ENCODE measurements at places on chromosomes 1 and 21.

- DNase-seq, result peak; percentile 86
Observed at GRCh38 chr1:17588048-17588871, 48.8 kb downstream of the ARHGEF10L start.

DNA sequence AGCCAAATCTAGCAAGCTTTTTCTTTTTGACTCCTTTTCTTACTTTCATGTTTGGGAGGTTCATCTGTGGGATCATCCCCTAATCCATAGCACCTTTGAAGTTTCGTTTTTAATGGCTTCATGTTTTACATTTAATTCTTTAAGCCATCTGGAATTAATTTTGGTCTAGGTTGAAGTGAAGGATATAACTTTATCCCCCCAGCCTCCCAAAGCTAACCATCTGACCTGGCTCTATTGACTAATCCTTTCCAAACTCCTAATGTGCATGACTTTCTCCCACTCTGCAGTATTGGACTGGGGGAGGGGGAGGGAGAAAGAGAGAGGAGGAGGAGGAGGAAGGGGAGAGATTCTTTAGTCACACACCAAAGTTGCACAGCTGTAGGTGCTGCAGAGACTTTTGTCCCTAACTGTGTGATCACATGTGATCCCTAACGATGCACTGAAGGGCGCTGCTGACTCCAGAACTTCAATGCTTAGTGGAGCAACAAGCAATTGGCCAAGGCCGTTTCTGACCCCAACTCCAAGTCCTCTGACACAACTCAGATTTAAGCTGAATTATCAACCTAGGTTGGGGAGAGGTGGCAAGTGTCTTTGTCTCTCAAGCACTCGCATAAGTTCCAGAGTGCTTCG, 191.6 kb downstream of the HUNK start:
- no peak for DNase-seq

GRCh38 chr21:24123785-24124184, 1483.5 kb downstream of the MRPL39 start:
- no peak for DNase-seq

GRCh38 chr1:78385744-78386462, 104.9 kb upstream of the PTGFR start:
- no peak for DNase-seq

- no peak for DNase-seq
Observed at GRCh38 chr1:74193908-74194307, 4.1 kb downstream of the LRRIQ3 start.

DNA sequence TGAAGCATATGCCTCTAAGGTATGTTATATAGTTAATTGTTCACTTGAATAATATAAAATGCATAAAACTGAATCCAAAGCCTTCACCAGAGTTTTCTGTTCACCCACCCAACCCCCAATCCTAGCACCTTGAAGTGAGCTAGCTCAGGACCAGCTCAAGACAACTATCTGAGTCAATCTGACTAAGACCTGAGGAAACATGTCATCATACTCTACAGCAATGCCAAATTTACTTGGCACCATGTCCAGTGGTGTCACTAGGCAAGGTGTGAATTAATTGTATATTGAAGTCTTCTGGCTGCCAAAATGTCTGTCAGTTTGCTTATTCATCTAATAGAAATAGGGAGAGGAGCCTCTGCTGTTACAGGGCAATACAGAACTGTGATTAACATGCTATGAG, 3.8 kb downstream of the DNASE2B start:
- no peak for DNase-seq

DNA sequence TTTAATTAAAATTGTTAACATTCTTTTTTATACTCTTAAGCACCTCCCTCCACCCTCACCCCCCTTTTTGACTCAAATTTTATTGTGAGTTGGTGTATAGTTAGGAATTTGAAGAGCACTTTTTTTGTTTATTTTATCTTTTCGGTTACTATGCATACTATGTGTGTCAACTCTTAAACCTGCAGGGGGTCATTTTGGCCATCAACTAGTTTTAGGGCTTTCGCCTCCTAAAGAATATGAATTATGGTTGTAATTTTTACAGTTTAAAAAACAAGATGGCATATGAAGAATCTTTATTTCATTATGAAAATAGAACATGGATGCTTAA, 9.7 kb downstream of the BACH1 start:
- no peak for DNase-seq

- DNase-seq, result no peak
Observed at GRCh38 chr1:89535537-89535936, 10.9 kb downstream of the LRRC8B start.

- DNase-seq, result no peak
Observed at GRCh38 chr1:85447006-85447943, 17.7 kb downstream of the DDAH1 start.

DNA sequence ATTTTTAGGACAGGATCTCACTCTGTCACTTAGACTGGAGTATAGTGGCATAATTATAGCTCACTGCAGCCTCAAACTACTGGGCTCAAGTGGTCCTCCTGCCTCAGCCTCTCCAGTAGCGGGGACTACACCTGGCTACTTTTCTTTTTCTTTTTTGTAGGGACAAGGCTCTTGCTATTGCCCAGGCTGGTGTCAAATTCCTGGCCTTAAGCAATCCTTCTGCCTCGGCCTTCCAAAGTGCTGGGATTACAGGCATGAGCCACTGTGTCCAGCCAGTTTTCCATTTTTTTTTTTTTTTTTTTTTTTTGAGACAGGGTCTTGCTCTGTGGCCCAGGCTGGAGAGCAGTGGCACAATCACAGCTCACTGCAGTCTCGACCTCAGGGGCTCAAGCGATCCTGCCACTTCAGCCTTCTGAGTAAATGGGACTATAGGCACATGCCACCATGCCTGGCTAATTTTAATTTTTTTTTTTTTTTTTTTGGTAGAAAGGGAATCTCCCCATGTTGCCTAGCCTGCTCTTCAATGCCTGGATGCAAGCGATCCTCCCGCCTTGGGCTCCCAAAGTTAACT, 20.6 kb upstream of the CEP85 start:
- DNase-seq, result no peak

GRCh38 chr1:54069791-54070170, 16.4 kb downstream of the TCEANC2 start:
- DNase-seq, result no peak

GRCh38 chr1:226712742-226713419, 26.2 kb downstream of the ITPKB start:
- no peak for DNase-seq

DNA sequence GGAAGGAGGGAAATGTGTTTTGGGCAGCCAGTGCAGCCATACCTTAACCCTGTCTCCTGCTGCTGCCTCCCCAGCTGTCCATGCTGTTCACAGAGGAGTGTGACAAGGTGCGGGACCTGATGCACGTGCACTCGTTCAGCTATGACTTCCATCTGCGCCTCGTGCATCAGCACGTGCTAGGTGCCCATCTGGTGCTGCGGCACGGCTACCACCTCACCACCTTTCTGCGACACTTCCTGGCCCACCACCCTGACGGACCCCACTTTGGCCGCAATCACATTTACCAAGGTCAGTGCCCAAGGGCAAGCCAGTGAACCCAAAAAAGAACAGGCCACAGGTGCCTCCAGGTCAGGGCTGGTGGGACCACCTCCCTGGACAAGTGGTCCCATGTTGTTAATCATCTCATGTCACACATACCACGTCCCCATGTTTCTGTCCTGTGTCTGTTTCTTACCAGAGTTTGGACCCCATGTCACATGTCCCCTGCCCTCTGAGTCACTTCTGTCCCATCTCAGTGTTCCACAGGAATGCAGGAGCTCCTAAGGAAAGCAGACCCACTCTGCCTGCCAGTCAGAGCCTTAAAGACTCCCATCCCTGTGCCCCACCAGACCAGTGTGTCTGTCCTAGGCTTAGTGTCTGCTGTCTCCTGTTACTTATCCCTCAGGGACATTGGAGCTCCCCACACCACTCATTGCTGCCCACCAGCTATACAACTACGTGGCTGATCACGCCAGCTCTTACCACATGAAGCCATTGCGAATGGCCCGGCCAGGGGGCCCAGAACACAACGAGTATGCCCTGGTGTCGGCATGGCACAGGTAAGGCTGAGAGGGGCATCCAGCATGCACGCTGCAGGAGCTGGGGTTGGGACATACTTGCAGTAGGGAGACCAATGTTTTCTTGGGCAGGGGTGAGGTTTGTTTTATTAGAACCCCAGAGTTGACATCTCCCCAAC, 6.6 kb downstream of the HYI start:
- no peak for DNase-seq

DNA sequence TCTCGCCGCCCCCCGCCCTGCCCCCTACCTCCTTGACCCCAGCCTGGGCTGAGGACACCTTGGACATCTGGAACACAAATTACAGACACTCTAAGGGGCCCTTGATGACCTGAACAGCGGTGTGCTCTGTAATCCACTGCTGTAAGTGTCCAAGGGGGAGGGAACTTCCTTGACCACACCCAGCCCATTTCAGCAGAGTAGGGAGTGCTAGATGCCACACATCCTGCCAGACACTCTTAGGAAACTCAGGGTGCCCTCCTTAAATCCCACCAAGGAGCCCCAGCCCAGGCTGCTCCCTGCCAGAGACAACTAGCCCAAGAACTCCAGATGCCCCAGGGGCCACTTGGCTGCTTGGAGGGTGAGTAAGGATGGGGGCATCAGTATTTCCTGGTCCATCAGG, 282.2 kb downstream of the RRAGC start:
- no peak for DNase-seq

GRCh38 chr1:26027716-26028489, 6.3 kb downstream of the EXTL1 start:
- DNase-seq, result peak; percentile 48

DNA sequence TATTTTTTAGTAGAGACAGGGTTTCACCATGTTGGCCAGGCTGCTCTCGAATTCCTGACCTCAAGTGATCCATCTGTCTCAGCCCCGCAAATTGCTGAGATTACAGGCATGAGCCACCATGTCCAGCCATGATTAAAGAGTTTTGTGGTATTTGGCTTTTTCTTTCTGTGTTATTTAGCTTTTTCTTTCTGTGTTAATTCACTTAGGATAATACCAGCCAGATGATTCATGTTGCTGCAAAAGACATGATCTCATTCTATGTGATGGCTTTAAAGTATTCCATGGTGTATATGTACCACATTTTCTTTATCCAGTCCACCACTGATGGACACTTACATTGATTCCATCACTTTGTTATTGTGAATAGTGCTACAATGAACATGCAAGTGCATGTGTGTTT, 1135.2 kb downstream of the AMY1C start:
- DNase-seq, result no peak

DNA sequence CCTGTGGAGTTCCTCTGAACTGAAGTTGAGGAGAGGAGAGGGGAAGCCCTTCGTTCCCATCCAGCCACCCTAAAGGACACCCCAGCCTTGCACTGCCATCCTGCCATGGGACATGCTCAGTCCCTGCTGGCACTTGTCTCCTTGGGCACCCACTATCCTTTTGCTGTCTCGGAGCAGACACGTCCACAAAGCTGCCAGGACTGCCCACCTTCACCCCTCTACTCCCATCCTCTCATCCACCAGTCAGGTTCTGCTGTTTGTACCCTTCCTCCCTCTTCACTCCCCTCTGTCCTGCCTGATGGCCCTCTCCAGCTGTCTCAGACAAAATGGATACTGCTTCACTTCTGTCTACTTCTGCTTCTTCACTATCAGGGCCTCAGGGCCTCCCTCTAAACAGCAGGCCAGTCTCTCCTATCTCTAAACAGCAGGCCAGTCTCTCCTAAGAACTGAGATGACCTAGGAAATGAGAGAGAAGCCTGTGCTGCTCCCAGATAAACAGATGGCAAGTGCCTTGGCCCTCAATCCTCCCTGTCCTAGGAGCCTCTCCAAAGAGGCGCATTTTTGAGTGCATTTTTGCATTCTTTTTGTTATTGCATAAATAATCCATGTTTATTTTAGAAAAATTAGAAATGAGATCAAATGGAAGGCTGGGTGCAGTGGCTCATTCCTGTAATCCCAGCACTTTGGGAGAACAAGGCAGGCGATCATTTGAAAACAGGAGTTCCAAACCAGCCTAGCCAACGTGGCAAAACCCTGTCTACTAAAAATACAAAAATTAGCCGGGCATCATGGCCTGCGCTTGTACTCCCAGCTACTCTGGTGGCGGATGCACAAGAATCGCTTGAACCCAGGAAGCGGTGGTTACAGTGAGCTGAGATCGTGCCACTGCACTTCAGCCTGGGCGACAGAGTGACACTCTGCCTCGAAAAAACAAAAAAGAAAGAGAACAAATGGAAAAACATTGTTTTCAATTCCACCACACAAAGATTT, 4.4 kb upstream of the PYCR2 start:
- peak; percentile 16 for DNase-seq

GRCh38 chr1:113980110-113980509, 836 bp downstream of the OLFML3 start:
- no peak for DNase-seq

- peak; percentile 92 for DNase-seq
Observed at GRCh38 chr1:222713091-222713961, 962 bp downstream of the BROX start.

DNA sequence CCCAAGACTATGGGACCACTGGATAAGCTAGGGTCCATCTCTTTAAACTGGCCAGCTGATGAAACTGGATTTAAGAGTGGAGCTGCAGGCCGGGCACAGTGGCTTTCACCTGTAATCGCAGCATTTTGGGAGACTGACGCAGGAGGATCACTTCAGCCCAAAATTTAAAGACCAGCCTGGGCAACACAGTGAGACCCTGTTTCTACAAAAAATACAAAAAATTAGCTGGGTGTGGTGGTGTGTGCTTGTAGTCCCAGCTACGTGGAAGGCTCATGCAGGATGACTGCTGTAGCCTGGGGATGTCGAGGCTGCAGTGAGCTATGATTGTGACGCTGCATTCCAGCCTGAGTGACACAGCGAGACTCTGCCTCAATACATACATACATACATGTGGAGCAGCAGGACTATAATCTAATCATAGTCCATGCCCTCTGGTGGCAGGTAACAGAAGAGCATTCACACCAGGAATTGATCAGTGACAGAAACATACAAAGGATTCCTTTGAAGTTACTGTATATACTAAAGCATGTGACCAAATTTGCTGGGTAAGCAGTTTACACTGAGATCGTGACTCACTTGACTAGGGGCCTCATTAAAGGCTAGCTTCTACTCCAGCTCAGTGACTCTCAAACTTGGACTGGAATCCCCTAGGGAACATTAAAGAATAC, 101.5 kb upstream of the SLFNL1 start:
- DNase-seq, result peak; percentile 27

DNA sequence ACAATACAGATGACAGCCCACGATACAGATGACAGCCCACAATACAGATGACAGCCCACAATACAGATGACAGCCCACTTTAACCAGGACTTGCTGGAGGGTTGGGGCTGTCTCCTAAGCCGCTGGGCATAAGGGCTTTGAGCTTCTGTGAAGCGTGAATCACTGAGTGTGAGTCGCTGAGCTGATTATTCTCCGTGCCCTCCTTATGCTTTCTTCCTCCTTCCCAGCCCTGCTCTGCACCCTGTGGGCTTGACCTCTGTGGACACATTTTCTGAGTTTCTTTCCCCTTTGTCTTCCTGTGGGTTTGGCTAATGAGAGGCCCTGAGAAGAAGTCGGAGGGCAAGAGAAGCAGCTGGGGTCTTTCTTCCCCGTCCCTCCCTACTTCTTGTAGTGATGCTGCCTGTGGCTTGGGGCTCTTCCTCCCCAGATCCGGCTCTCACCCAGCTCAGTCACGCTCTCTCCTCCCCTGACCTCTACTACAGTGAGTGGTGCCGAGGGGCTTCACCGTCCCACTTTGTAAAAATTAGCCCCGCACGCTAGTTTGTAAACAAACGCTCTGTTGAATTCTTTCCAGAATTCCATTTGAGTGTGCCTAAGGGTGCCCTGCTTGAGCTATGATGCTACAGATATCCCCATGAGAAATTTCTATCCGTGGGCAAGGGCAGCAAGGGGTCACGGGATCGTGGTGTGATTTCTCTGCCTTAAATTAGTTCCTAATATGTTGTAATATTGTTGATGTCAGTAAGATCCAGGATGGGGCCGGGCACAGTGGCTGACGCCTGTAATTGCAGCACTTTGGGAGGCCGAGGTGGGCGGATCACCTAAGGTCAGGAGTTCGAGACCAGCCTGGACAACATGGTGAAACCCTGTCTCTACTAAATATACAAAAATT, 46.4 kb upstream of the SOD1 start:
- peak; percentile 66 for DNase-seq
